ENCODE measurements at places on chromosomes 2 and 18.
A peak's percentile ranks its signal among the peaks of the same experiment; 100 is the strongest.

- no peak for DNase-seq
These were observed 39.8 kb upstream of the ZEB2 start for GRCh38 chr2:144559681-144560080.

- DNase-seq: no peak
These were observed 45.2 kb downstream of the ACVR1 start for GRCh38 chr2:157830696-157831570.

GRCh38 chr2:241835611-241836010 lies 23.1 kb downstream of the PDCD1 start:
- DNase-seq: no peak

GRCh38 chr2:105836840-105837692 lies 92.4 kb downstream of the NCK2 start:
- no peak for DNase-seq

- DNase-seq: no peak
These were observed 8.7 kb upstream of the TFCP2L1 start for GRCh38 chr2:121293450-121294325.

DNA sequence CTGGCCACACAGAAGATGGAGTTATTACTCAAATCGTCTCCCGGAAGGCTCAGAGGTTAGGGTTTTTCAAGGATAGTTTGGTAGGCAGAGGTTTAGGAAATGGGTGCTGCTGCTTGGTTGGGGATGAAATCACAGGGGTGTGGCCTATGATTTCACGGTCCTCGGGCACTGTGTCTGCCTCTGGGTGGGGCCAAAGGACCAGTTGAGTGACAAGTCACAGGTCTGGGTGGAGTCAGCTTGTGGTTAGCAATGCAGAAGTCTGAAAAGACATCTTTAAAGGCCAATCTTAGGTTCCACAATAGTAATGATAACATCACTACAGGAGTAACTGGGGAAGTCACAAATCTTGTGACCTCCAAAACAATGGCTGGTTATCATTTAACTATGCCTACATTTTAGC lies 387.8 kb downstream of the ZNF521 start:
- no peak for DNase-seq

DNA sequence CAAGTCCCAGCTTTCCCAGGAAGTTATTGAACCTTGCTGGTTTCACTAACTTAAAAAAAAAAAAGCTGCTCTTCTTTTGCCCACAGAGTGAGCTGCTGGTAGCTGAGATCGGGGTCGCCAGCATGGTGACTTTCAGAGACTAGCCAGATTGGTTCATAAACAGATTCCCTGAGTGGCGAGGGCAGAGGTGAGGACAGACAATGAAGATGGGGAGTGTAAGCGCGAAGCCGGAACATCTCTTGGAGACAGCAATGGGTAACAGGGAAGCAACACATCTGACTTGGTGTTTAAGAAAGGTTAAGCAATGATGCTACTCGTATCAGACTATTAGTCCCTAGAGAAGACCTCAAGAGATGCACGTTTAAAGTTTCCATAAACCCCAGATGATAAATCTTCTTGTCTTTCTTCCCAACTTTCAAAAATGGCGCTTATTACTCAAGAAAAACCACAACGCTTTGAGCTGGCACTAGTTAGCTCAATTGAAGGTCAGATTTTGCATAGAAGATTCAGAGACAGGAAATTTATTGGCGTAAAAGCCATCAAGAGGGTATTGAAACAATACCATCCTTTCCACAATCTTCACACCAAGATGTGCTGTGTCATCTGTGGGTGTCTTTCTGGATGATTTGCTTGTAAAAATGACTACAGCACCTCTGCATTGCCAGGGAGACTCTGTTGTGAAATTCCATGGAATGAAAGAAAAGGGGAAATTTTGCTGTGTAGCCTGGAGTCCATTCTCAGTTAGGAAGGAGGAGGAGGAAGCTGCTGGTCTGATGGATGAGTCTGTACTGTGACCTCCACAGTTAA lies 193.1 kb upstream of the CXCR4 start:
- DNase-seq: no peak

- no peak for DNase-seq
These were observed 1.3 kb downstream of the FOXI3 start for GRCh38 chr2:88450925-88451810.

DNA sequence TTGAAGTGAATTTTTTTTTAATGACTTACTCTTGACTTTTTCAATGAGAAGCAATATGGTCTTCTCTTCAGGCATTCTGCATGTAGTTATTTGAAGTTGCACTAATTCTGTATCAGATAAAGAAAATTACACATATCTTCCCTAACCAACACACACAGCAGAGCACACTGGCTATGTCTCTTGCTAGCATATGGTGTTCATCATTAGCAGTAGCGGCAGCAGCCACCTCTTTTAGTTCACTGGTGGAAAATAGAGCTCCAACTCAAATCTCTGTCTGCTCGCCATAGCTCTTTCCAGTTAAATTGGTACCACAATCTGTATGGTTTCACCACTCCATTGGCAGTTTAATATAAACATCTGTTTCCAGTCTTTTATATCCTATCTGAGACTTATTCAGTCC lies 278.1 kb upstream of the ZEB2 start:
- no peak for DNase-seq

DNA sequence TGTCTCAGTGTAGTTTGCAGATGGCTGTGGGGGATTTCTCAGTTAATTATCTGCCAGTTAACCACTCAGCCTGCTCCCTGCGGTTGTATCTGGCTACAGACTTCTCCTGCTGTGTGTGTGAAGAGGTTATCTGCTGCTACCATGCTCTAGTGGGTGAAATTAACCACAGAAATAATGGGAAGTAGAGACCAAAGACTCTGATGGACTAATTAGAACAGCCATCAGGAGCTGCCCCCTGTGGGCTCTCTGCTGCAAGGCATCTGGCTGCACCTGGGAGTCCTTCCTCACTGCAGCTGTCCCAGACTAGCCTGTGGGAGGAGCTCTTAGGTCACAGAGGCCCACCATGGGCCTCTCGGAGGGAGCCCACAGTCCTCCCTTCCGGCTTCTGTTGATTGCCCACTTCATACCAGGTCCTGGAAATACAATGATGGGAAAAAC lies 66.6 kb downstream of the CTIF start:
- DNase-seq: peak; percentile 46

DNA sequence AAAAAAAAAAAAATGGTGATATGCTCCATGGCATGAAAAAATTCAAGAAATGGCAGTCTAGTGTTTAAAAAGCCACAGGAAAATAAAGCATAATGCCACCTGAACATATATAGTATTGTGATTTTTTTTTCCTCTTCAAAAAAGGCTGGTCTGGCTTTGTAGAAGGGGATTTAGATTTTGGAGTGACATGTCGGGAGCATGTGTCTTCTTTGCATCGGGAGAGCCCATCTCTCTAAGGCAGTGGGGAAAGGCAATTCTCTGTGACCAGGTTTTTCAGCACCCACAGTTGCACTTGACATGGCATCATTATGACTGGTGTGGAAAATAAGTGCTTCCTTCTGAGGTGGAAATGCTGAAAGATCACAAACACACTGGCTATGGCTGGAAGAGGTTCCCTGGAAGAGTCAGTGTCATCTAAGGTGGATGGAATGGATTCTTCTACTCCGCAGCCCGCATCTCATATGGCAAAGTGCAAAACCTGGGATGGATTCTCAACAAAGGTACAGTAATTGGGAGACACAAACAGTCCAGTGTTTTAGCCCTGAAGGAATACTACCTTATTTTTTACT lies 172.5 kb downstream of the AGAP1 start:
- peak; percentile 88 for DNase-seq

- DNase-seq: no peak
These were observed 186.7 kb downstream of the TDRD15 start for GRCh38 chr2:21310493-21310892.

GRCh38 chr2:73285159-73285739 lies 971 bp upstream of the FBXO41 start:
- DNase-seq: peak; percentile 33

DNA sequence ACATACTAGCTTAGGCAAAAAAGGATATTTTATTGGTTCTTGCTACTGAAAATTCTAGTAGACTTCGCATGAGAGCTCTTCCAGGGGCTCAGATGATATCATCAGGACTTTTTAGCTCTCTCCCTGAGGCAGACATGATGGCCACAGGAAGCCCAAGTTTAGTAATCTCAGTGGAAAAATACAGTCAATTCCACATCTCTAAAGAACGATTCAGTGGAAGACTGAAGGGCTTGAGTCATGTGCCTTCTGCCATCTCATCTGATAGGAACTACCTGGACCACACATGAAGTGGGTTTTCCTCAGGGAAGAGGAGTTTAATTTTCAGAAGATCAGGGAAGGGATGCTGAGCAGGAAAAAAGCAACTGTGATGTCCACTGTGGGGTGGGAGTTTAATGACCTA lies 117.3 kb downstream of the TTC27 start:
- no peak for DNase-seq

DNA sequence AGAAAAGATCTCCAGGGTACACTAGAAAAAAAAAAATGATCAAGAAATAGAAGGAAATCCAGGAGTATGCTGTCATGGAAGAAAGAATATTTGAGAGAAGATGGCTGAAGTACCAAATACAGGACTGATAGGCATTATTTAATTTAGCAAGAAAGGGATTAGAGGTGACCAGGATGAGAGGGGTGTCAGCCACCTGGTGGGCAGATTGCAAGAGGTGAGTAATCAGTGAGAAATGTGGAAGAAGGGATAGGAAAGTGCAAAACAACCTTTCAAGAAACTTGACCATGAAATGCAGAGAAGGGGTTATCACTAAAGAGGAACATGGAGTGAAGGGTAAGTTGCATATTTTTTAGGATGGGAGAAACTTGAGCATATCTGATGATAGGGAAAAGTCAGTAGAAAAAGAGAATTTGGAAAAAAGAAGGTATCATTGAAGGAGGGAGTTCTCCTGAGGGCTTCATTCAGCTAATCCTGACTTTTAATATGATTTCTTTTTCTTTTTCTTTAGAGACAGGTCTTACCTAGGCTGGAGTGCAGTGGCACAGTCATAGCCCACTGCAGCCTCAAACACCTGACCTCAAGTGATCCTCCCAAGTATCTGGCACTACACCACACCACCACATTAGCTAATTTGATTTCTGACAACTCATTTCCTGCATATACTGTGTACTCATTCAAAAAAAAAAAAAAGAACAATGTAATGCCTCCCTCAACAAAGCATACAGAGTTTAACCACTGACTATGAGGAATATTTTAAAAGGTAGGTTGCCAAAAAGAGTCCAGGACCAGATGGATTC lies 101.3 kb downstream of the LRP2 start:
- no peak for DNase-seq

- no peak for DNase-seq
These were observed 8.4 kb downstream of the NCAPH start for GRCh38 chr2:96344011-96344410.

- DNase-seq: no peak
These were observed 73.8 kb downstream of the USP40 start for GRCh38 chr2:233492751-233493150.

GRCh38 chr2:117917223-117917917 lies 96.5 kb downstream of the CCDC93 start:
- no peak for DNase-seq

DNA sequence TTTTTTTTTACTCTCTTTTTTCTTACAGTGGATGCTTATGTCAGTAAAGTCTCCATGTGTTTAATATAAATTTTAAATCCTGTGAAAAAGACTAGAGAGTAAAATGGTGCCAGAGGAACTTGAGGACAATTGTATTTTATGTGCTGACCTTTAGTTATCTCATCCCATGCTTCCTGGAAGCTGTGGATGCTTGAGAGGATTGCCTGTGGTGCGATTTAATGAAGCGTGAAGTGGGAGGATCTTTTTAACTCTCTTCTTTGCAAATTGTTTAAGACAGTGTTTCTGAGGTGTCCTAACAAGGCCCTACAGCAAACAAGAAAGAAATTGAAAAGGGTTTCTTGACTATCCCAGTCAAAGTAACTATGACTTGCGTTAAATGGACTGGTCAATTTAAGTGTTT lies 84.2 kb downstream of the DTNA start:
- no peak for DNase-seq

GRCh38 chr2:70328921-70329561 lies 27.2 kb upstream of the FAM136A start:
- no peak for DNase-seq

- DNase-seq: no peak
These were observed 223.6 kb upstream of the EPAS1 start for GRCh38 chr2:46073540-46074046.

DNA sequence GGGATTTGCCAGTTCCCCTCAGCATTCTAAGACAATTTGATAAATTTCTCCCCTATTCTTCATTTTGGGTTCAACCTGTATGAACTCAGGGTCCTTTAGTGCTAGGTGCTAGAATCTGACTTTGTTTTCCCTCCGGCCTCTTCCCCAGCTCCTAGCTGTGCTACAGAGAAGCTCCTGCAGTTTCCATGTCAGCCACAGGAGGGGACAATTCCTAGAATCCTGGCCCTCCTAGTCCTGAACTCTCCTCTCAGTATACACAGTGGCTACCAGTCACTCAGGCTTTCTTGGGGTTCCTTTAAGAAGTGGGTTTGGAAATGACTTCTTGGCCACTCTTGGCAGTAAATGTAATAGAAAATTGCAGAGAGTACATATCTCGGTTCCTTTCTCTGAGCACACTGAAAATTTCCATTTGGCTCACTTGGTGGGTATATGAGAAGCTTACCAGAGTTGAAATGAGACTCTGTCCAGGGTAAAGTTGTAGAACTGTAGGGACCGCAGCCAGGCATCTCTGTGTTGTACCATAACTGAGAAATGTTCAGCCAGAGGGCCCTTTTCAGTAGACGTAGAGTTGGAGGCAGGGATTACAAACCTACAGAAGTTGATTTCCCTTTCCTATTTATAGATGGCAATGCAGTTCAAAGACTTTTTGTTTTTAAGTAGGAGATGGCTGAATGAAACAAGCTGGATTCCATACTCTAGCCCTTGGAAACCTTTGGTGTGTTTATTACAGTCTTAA lies 5.0 kb upstream of the CHST10 start:
- peak; percentile 29 for DNase-seq

DNA sequence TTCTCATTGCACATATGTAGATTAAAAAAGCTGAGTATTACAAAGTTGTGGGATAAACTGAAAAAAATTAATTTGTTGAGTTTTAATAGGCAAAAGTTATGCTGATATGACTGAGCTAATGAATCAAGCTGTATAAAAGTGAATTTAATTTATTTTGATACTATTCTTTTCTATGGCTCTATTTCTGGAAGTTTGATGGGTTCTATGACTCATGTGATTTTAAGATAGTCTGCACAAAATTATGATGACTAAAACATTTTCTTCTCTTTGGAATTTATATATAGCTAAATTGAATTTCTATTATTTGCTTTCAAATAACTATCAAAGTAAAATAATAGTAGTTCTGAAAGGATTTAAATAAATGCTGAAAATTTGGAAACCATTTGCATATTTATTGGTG lies 71.0 kb upstream of the MMADHC start:
- DNase-seq: no peak

GRCh38 chr2:9256147-9256546 lies 49.5 kb downstream of the ASAP2 start:
- no peak for DNase-seq

GRCh38 chr2:182941919-182942318 lies 75.5 kb upstream of the FRZB start:
- peak; percentile 65 for DNase-seq

Measured in SK-N-DZ (cell line).